ENCODE measurements at places on chromosomes 16 and 17.

- DNase-seq: no peak
Measured at GRCh38 chr17:39187152-39187830, 10.2 kb downstream of the CACNB1 start.

GRCh38 chr17:17538417-17539391 lies 42.5 kb upstream of the RASD1 start:
- DNase-seq: no peak

GRCh38 chr17:11082559-11082958 lies 158.5 kb upstream of the SHISA6 start:
- no peak for DNase-seq

GRCh38 chr16:14187517-14188338 lies 116.6 kb downstream of the MRTFB start:
- no peak for DNase-seq

GRCh38 chr17:64765191-64765889 lies 103.2 kb upstream of the SMURF2 start:
- no peak for DNase-seq

GRCh38 chr17:78737332-78737731 lies 44.7 kb downstream of the CYTH1 start:
- DNase-seq: peak; percentile 44

- no peak for DNase-seq
Measured at GRCh38 chr16:57630931-57631845, 2.8 kb downstream of the ADGRG1 start.

DNA sequence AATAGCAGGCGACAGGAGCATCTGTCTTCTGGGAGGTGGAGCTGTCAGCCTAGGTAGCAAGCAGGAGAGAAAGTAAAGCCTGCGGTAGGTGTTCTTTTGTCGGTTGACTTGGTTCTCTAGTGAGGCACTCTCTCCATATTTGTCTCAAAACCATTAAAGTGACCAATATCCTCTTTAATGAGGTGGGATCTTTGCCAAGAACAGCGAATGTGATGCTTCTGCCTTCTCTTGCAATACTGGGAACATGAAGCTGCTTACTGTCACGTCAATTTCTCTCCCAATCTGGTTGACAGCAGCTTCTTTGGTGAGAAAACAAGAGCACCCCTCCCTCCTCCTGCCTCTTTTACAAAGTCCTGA lies 176.7 kb downstream of the ABCC12 start:
- DNase-seq: no peak

DNA sequence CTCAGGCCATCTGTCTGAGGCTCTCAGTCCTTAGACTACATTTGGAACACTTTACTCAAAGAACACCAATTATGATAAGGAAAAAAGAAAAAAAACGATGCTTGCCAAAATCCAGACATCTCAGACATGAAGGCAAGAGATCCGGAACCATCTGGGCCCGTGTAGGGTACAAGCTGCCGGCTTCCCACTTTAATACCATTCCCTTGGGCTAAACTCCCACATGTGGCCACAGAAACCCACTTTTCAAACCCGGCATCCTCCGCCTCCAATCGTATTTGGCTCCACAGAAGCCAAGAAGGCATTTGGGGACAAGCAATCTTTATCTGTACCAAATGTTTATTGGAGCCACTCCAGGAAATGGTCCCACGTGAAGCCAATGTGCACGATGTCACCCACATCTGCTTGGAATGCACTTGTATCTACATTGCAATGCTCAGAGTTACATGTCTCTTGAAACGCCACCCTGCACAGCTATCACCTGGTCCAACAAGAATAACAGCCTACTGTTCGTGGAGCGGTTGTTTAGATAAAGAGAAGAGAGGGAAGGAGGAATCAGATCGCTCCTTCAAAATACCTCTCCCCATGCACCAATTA lies 33.5 kb downstream of the XYLT1 start:
- no peak for DNase-seq

DNA sequence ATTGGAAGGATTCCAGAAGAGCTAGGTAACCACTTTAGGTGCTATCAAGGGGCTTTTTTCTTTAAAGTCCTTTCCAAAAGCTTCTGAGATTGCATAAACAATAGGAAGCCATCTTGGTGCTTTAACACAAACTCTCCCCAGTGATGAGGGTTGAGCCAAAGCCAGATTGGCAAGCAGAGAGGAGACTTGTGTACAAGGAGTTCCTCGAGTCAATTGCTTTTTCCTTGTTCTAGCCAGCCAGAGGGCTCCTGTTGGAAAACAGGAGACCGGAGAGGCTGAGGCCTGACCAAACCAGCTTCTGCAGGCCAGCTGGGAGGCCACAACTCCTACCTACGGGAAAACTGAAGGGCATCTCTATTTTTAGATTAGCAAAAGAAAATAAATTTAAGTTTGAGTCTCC lies 46.5 kb downstream of the MAPT start:
- no peak for DNase-seq

DNA sequence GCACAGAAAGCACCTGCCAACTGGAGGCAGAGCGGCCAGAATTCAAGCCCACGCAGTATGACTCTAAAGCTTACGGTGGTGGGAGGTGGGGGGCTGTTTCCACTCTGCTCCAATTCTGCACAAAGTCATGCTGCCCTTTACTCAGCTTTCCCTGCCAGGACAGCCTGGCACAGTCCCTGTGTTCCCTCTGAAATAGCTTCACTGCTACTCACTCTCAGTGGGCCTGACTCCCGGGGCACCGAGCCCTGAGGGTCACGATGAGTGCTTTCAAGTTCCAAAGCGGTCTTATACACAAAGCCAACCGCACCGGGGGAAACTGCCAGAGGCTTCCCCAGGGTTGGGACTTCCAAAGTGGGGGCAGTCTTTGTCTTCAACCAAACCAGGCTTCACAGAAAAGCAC lies 306.1 kb upstream of the XYLT1 start:
- no peak for DNase-seq

- DNase-seq: no peak
Measured at GRCh38 chr17:11986942-11987329, 10.3 kb downstream of the ZNF18 start.

GRCh38 chr16:79394206-79394605 lies 206.3 kb downstream of the MAF start:
- no peak for DNase-seq

- DNase-seq: no peak
Measured at GRCh38 chr16:78235168-78235800, 135.8 kb downstream of the WWOX start.
